ENCODE measurements at places on chromosomes 7 and 10. TPM values are rescaled to one million over a fixed set of nuclear protein-coding genes. Genes with fewer than 3 reads are reported as not detected.

GRCh38 chr10:84292502-84292901 lies 35.9 kb upstream of the CCSER2 start:
- DNase-seq = no peak

DNA sequence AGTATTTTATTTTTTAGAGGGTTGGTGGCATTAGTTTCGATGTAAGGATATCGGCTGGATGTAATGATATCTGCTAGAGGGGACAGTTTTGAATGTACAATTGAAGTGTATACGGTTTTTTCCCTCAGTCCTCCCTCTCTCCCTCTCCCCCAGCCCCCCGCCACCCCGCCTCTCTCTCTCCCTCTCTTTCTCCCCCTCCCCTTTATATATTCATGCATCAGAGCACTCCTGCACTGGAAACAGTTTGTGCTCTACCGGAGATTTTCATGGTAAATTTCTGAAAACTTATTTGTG lies 1.6 kb downstream of the GLCCI1 start:
- no peak for DNase-seq

NAT16 gene
- not detected for total RNA-seq

BHLHA15 gene
- 12.0 TPM for total RNA-seq

WAPL gene
- total RNA-seq = 24.5 TPM

LFNG gene
- total RNA-seq = 7.7 TPM

- DNase-seq = peak; percentile 73
Measured at GRCh38 chr10:119445311-119445934, 97.1 kb downstream of the RGS10 start.

DNA sequence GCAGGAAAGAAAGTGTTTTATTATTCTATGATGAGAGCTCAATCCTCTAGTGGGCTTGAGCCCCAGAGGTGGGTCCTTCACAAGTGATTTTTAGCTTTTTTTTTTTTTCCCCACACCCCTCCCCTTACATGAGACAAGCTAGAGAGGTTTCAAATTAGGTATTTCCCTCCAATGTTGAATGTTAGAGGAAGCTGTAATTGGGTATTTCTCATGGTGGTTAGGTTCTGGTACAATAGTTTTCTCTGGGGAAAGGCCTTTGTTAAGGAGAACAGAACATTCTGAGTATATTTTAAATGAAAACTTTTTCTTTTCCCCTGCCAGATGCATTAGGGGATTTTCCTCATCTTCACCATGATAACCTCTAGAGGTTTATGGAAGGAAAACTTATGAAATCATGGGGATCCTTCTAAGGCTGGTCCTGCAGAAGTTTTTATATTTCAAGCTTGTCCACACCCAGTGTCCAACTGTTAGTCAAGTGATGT lies 1039.7 kb downstream of the NRG3 start:
- DNase-seq = no peak

- DNase-seq = no peak
Measured at GRCh38 chr7:39948375-39948955, 1.6 kb upstream of the CDK13 start.

HOXA13 gene
- 12.1 TPM for total RNA-seq

CYP26C1 gene
- total RNA-seq = not detected

DNA sequence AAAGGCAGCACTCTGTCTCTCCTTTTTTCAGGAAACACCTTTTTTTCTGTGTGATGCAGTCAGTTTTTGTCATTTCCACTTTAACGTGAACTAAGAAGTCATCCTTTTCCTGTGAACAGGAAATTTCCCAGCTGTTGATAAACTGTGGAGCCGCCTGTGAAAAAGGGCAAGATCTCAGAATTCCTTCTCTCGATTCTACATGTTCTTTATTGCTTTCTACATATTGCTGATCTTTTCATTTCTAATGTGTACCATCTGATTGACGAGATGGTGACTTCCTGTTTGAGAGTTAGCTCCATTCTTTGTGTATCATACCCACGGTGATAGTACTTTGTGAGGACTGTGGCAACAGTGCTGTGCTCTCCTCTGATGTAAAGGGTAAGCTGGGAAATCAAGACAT lies 50.4 kb downstream of the ADD3 start:
- DNase-seq = no peak

DNA sequence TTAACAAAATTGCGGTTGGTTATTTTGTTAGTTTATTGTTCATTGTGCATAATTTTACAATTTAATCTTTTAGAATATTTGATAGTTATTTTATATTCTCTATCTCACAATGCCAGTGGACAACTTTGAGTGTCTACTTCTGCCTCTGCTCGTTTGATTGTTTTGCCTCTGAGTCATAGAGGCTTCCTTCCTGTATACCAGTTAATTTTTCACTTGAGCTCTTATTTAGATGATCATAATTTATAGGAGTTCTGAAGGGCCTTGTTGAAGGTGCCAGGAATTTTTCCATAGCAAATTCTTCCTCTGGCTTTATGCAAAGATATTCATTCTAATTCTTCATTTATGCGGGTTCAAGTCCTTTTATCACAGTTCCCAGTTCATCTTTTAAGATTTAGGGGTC lies 5.2 kb upstream of the MALRD1 start:
- peak; percentile 5 for DNase-seq

FAM25A gene
- 11.4 TPM for total RNA-seq

- no peak for DNase-seq
Measured at GRCh38 chr7:32602470-32602869, 107.2 kb downstream of the AVL9 start.

ZKSCAN1 gene
- 13.9 TPM for total RNA-seq

Data from PC-3 (cell line).